Natural killer cell treated with Interleukin-12 subunit alpha and Interleukin-12 subunit beta and Interleukin-15 and Interleukin-18, amount 100 ng/mL, for 72 hours (primary cell): ENCODE measurements at places on chromosomes 13 and 19. TPM values are rescaled to one million over a fixed set of nuclear protein-coding genes. Genes with fewer than 3 reads are reported as not detected.

Gene LRG1
- total RNA-seq: 0.36 TPM

Gene PSG7
- not detected for total RNA-seq

Gene SYNGR4
- total RNA-seq: not detected

Gene FPR2
- 0.56 TPM for total RNA-seq

Gene LNX2
- total RNA-seq: 4.1 TPM

Gene PRR12
- 29.7 TPM for total RNA-seq

DNA sequence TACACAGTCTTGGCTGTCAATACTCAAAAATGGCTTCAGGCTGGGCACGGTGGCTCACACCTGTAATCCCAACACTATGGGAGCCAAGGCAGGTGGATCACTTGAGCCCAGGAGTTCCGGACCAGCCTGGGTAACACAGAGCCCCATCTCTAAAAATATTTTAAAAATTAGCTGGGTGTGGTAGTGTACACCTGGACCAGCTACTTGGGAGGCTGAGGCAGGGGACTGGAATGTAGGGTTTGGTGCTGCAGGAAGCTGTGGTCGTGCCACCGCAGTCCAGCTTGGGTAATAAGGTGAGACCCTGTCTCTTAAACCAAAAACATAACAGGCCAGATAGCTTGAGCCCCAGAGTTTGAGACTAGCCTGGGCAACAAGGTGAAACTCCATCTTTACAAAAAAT lies 6.7 kb upstream of the CHERP start:
- no peak overlapping the region for H3K27ac ChIP-seq
- no peak overlapping the region for H3K4me3 ChIP-seq
- DNase-seq: no peak
- H3K4me1 ChIP-seq: peaks cover 7% of the 10 kb centered on the region
- no peaks in the 10 kb centered on the region for H3K27me3 ChIP-seq

GRCh38 chr19:9070066-9070465 lies 16.8 kb upstream of the OR1M1 start:
- DNase-seq: no peak
- H3K27ac ChIP-seq: no peak overlapping the region
- H3K4me1 ChIP-seq: no peaks in the 10 kb centered on the region
- H3K4me3 ChIP-seq: no peak overlapping the region
- peaks cover 2% of the 10 kb centered on the region for H3K27me3 ChIP-seq

- no peak overlapping the region for H3K27ac ChIP-seq
- DNase-seq: no peak
- no peak overlapping the region for H3K4me3 ChIP-seq
- H3K27me3 ChIP-seq: no peaks in the 10 kb centered on the region
Observed at GRCh38 chr13:112225429-112226090, 150.6 kb upstream of the SPACA7 start.

GRCh38 chr13:70668983-70669382 lies 560.7 kb upstream of the KLHL1 start:
- DNase-seq: no peak
- H3K27me3 ChIP-seq: no peaks in the 10 kb centered on the region
- no peak overlapping the region for H3K27ac ChIP-seq
- H3K4me1 ChIP-seq: no peaks in the 10 kb centered on the region
- H3K4me3 ChIP-seq: no peak overlapping the region
- H3K36me3 ChIP-seq: no peaks in the 10 kb centered on the region

DNA sequence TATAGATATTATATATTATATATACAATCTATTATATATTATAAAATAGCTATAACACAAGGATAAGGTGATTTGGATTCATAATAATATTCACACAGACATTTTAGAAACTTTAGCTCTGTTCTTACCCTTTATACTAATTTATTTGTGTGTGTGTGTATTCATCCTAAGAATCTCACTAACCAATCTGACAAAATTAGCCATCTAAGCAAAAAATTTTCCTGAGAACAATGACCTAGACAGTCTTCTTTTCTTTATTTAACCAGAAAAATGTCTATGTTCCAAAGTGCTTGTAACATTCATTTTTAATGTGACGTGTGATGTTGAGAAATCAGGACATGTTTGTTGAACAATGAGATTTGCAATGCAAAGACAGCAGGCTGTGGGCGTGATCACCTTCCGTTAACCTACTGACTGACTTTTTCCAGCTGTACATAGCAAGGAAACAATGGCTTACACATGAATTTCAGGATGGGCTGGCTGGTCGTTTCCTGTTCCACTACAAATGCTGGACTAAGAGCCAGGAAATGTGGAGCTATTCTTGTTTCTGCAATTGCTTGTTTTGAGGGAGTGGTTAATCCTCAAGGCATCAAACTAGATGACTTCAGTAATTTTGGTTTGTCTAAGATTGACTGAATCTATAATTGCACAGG lies 634.6 kb upstream of the ARGLU1 start:
- no peaks in the 10 kb centered on the region for H3K27me3 ChIP-seq
- no peaks in the 10 kb centered on the region for H3K36me3 ChIP-seq
- H3K27ac ChIP-seq: no peak overlapping the region
- DNase-seq: no peak
- H3K4me1 ChIP-seq: no peaks in the 10 kb centered on the region
- H3K4me3 ChIP-seq: no peak overlapping the region

- H3K4me3 ChIP-seq: no peak overlapping the region
- H3K36me3 ChIP-seq: no peaks in the 10 kb centered on the region
- H3K4me1 ChIP-seq: no peaks in the 10 kb centered on the region
- peaks cover 8% of the 10 kb centered on the region for H3K27me3 ChIP-seq
Observed at GRCh38 chr13:48843630-48844380, 131.9 kb upstream of the FNDC3A start.
